ENCODE measurements at places on chromosomes 4 and X. TPM values are rescaled to one million over a fixed set of nuclear protein-coding genes. Genes with fewer than 3 reads are reported as not detected.

DNA sequence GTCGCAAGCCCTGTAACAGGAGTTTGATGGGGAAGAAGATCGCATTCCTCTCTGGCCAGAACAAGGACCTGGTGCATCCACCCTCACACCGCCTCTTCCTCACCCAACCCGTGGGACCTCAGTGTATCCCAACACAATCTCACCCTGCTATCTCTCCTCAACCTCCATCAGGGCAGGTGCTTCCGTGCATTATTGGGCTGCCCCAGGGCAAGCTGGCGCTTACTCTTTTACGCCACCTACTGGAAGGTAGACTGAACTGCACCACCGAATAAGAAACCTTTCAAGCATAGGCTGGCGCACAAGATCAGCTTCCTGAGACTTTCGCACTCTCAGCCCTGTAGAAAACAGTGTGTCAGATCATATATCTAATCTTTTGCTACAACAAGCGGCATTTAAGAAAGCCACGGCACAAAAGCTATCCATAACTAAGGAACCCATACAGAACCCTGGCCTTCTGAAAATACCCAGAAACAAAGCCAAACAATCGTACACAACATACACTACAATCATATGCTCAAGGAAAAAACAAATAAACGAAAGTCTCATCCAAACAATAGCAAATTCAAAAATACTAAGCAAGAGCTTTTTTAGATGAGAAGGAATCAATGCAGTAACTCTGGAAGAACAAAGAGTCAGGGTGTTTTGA, 209.3 kb downstream of the UGT8 start:
- no peaks in the 10 kb centered on the region for H3K36me3 ChIP-seq
- no peaks in the 10 kb centered on the region for H3K27me3 ChIP-seq
- no peak overlapping the region for H3K4me3 ChIP-seq
- no peak overlapping the region for H3K27ac ChIP-seq
- DNase-seq = no peak
- H3K4me1 ChIP-seq = no peaks in the 10 kb centered on the region

DNA sequence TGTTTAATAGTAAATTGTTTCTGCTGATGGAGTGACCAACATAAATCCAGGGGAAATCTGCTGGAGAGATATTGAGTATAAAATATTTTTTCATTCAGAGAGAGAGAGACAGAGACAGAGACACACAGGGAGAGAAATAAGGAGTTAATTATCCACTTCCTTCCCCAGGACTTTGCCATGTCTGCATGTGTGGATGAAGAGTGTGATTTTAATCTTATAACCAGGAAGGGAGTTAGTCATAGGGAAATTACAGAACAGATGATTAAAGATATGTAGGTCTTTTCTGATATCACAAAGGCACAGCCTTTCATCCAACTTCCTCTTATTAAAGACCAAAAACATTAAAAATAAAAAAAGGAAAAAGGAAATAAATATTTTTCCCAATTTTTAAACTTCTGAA, 526.3 kb downstream of the SPRY1 start:
- no peak for DNase-seq
- H3K36me3 ChIP-seq = no peaks in the 10 kb centered on the region
- peaks cover 15% of the 10 kb centered on the region for H3K4me1 ChIP-seq
- H3K27ac ChIP-seq = no peak overlapping the region
- H3K27me3 ChIP-seq = no peaks in the 10 kb centered on the region

DNA sequence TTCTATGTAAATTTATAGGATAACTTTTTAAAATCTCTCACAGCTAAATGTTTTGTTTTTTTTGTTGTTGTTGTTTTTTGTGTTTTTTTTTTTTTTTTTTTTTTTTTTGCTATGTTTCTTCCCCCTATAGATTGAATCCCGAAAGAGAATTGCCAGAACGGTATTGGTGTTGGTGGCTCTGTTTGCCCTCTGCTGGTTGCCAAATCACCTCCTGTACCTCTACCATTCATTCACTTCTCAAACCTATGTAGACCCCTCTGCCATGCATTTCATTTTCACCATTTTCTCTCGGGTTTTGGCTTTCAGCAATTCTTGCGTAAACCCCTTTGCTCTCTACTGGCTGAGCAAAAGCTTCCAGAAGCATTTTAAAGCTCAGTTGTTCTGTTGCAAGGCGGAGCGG, 4.1 kb downstream of the BRS3 start:
- no peaks in the 10 kb centered on the region for H3K4me1 ChIP-seq
- H3K27ac ChIP-seq = no peak overlapping the region
- H3K36me3 ChIP-seq = no peaks in the 10 kb centered on the region
- H3K4me3 ChIP-seq = no peak overlapping the region

- no peak overlapping the region for H3K27ac ChIP-seq
- no peak for DNase-seq
- H3K36me3 ChIP-seq = no peaks in the 10 kb centered on the region
Observed at GRCh38 chr4:75030649-75031235, 97.8 kb downstream of the PARM1 start.

DNA sequence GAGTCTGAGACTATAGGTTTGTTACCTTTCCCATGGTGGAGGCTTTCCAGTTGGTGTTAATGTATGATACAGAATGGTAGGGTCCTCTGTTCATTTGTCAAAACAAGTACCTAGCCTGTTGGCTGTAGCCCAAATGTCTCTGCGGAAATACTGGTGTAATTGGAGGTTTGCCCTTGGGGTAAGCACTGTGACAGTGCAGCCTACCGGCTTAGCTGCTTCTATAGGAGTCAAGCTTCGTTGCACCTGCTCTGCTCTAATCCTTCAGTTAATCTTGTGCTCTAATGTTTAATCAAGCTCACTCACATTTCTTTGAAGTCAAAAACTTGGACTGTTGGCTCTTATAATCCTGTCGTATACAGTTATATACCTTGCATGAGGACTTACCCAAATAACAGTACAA, 203.4 kb downstream of the CCNG2 start:
- H3K36me3 ChIP-seq = no peaks in the 10 kb centered on the region
- DNase-seq = no peak
- H3K4me1 ChIP-seq = peaks cover 4% of the 10 kb centered on the region
- peaks cover 21% of the 10 kb centered on the region for H3K27me3 ChIP-seq

DNA sequence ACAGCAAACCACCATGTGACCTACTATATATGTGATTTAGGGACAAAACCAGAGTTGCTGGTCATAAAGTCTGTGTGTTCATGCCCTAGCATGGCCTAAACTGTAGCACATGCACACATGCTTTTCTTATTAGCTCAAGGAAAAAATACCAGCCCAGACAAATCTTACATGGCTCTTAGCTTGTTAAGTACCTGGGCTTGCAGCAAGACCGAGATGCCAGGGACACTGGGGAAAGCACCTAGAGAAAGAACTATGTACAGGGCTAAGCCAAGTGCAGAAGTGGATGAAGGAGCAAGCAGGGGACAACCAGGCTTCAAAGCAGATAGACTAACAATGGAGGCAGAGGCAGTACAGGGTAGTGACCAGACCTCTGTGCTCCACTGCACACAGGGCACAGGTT, 3.4 kb upstream of the GABRE start:
- no peak overlapping the region for H3K4me3 ChIP-seq
- no peak overlapping the region for H3K27ac ChIP-seq
- H3K4me1 ChIP-seq = peaks cover 12% of the 10 kb centered on the region
- peaks cover 2% of the 10 kb centered on the region for H3K27me3 ChIP-seq

TMSB15C gene
- 0.96 TPM for total RNA-seq

DCHS2 gene
- not detected for total RNA-seq

IL15 gene
- 2.1 TPM for total RNA-seq

GYPB gene
- not detected for total RNA-seq
